Stimulated activated CD8-positive, alpha-beta memory T cell treated with anti-CD3 and anti-CD28 coated beads, Interleukin-12 subunit alpha, Interleukin-12 subunit beta, amount 100 ng/mL, for 4 hours (primary cell): ENCODE measurements at places on chromosomes 6 and 20.

DNA sequence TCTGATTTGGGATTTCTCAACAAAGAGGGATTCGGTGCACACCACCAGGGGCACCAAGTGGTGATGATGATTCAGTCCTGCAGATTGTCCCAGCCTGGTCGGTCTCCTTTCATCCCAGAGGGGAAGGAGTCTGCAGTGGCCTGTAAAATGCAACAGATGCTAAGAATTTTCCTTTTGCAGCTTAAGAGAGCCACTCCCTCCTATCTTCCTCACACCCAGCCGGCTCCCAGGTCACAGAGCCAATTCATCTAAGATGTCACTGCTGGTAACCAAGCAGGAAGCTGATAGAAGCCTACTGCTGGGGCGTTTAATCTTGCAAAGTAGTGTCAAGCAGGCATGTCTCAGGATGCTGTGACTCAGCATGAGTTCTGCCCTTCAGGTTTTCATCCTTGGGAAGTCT, 203.8 kb upstream of the LRFN2 start:
- DNase-seq: no peak

- DNase-seq: no peak
These were observed 30.8 kb upstream of the PPP1R3G start for GRCh38 chr6:5054245-5054873.

DNA sequence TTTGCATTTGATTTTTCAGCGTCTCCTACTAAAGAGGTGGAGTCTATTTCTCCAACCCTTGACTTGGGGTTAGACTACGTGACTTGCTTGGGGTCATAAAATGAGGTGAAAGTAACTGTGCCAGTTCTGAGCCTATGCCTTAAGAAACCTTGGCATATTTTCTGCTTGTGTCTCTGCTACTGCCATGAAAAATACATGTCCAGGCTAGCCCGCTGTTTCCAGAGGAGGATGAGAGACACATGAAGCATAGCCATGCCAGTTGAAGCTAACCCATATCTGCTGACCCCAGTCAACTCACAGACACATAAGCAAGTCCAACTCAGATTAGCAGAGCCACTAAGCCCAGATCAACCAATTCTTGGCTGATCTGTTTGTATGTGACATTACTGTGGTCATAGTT, 38.7 kb downstream of the SCP2D1 start:
- DNase-seq: no peak

DNA sequence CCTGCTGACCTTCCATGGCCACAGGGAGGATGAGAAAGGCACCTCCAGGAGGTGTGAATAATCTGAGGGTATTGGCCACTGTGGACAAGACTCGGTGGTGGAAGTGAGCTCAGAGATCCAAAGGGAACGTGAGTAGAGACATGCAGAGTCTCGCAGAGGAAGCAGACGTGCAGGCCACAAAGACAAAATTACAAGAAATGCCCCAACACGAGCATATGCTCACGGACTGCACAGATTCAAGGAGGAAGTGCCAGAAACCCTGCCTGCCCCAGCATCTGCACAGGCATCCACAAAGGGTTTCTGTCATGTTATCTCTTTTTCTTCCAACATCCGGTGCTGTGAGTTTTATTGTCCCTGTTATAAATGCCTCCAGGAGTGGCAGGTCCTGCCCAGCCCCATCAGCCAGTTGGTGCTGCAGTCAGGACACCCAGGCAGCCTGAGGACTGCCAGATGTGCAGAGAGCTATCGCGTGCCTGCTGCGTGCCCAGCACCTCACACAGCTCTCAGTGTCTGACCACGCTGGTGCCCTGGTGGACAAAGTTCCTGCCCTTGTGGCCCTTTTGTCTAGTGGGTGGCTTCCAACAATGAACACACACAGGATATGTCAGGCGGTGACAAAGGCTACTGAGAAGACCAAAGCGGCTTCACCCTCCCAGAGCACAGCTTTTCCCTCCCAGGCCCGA, 34.0 kb upstream of the FANCE start:
- DNase-seq: no peak

DNA sequence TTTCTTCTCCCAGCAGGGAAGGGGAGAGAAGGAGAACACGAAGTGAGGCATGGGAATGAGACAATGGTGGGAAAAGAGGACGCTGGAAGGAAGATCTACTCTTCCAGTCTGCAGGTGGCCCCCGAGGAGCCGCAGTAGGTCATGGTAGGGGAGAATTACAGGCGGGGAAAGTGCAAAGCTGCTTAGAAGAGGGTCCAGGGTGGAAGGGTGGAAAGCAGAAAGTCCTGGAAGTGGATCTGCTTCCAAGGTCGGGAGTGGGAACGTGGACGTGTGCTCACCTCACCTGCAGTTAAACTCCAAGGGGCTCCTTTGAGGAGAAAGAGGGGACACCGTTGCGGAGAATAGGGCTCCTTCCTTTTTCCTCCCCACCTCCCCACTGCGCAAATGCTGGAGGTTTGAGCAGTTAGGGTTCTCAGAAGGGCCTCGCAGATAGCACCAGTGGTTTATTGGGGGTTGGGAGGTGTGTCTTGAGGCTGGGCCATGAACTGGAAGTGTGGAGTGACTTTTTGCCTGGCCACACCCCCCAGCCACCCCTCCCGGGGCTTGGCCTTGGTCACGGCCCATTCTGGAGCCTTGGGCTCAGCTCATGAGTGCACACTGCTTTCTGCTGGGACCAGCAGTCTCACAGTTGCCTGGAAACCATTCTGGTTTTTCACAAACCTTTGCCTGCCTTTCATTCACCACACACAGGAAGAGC, 100.4 kb upstream of the MLN start:
- DNase-seq: peak; percentile 41

- DNase-seq: no peak
These were observed 439.4 kb upstream of the ARID1B start for GRCh38 chr6:156337801-156338200.

GRCh38 chr20:2799688-2800520, 523 bp downstream of the CPXM1 start:
- no peak for DNase-seq

DNA sequence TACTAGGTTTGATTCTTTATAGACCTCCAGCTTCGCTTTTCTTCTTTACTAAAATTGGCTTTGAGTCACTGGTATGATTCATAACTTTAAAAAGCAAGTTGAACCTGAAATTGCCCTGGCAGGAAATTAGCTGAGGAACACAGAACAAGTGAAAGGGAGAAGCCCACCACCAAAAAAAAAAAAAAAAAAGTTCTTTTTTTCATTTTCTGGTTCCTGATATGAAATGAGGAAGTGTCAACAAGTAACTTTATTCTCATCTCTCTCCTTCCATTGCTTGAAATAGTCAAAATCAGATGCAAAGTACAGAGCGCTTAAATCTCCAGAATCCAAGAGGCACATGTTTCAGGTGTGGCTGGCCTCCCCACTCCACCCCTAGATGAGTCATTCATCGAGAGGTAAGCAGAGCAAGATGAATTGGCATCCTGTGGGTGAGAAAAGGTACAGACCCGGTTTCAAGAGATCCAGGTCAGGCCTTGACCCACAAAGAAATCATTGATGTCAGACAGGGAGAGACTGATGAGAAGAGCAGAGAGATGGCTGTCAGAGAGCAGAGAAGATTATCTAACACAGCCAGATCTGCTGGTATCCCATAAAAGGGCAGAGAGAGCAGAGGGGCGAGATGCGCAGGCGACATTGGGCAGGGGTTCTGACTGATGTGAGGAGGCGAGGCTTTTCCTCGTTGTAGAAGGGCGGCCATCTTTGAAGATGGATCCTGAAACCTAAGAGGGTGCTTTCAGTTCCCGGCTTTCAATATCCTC, 54.8 kb upstream of the MBOAT1 start:
- no peak for DNase-seq

GRCh38 chr20:18743665-18744440, 69.7 kb upstream of the SCP2D1 start:
- DNase-seq: no peak

DNA sequence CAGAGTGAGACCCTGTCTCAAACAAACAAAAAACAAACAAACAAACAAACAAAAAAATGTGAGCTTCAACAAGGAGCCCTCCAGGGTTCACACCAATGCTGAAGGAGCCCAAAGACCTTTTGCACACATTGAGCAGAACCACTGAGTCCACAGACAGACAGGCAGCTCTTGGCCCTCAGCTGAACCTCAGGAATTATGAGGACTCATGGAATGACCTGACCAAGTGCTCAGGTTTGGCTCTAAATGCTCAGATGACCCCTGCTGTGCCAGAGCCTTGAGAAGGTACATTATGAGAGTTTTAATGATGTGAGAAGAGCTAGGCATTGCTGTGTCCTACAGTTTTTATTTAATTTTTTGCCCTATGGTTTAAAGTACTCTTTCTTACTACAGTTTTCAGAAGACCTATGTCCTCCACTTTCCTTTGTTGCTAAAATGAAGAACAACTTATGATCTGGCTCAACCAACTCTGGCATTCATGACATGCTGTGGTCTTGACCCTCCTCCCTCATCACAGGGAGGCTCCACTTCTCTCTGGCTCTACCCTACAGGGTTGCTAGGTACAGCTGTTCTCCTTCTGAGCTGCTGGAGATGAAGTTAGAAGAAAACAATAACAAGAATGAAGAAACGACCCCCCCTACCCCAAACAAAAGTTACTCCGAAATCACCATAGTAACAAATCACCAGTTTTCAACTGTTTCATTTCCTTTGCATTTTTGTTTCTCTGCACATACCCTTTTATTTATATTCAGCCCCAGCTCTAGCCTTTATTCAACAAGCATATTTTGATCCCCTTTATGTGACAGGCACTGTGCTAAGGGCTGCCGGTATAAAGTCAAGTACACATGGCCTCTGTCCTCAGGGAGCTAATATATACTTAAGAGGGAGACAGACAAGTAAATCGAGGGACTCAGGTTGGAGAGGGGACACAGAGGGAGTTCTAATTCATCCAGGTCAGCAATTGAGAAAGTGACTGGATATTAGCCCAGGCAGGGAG, 128.7 kb upstream of the TRAF3IP2 start:
- no peak for DNase-seq

DNA sequence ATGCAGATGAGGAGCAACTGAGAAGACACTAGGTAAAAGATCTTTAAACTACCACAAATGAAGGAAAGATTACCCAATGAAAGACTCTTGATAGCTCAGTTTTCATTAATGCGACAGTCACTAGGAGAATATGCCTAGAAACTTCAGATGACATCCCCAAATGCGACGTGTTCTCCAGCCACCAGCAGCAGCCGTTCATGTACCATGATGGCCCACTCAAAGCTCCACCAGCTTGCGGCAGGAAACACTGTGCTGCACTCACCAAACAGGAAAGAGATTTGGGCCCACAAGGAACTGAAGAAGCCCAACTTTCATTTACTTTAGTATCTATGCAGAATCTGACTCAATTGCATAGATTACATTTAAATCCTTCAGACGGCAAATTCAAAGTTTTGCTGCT, 7.5 kb downstream of the DIDO1 start:
- no peak for DNase-seq

- no peak for DNase-seq
These were observed 98.7 kb downstream of the SLC16A10 start for GRCh38 chr6:111185954-111186353.

- DNase-seq: no peak
These were observed 33.0 kb upstream of the NR2E1 start for GRCh38 chr6:108132863-108133262.

GRCh38 chr20:478949-479429, 16.7 kb upstream of the TBC1D20 start:
- no peak for DNase-seq

DNA sequence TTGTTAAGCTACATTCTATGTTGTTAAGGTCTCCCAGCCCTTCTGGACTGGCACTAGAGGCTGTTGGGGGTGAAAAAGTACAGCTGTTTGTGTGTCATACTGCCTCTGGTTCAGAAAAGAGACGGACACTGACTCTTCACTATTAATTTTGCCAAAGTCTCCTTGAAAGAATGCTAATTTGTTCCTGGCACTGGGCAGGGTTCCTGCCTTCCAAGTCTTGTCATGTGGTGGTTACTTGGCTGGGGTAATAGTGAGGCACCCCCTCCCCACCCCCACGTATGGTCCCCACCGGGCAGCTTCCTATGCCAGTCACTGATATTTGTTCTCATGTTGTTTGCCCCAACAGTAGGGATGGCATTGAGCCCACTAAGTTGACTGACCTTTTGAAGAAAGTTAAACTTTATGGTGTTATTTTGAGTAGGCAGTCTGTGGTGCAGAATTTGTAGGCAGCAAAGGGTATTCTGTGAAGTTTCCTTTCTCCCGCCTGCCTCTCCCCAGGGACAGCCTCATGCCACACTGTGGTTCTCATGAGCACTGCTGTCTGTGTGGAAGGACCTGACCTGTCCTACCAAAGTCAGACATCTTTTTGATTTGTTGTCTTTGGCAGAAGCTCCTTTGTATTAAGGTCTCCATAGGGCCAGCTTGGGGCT, 8.7 kb downstream of the CDS2 start:
- DNase-seq: no peak

DNA sequence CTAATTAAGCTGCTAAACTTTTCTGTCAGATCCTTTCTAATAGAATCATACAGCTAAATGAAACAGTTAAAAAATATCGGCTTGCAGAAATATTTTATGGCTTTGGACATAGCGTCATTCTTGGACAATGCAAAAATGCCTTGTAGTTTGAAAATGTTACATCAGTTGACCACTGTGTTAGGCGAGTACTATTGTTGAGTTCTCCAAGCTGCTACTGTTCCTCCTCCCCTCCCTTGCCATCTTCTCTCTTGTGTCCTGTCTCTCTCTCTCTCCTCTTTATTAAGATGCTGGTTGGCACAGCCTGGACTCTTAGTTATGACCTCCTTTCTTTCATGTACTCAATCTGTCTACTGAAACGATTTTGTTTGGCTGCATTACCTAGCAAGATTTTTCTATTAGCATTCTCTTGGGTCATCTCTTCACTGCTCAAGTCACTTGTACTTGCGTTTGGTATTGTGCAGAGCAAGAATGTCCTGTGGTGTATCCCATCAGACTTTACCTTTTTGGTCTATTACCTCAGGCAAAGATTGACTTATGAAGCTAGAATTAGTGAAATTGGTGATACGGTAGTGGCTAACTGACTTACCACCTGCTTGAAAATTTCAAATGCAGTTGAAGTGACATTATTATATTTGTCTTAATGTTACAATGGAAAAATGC, 127.9 kb downstream of the FARS2 start:
- DNase-seq: no peak

- no peak for DNase-seq
These were observed 7.2 kb upstream of the CHMP4B start for GRCh38 chr20:33803921-33804337.

GRCh38 chr6:49835140-49835539, 31.2 kb downstream of the CRISP1 start:
- no peak for DNase-seq

- DNase-seq: no peak
These were observed 16.2 kb upstream of the BEND6 start for GRCh38 chr6:56938649-56939191.

- peak; percentile 59 for DNase-seq
These were observed 15.1 kb downstream of the HMGN4 start for GRCh38 chr6:26553264-26553634.

DNA sequence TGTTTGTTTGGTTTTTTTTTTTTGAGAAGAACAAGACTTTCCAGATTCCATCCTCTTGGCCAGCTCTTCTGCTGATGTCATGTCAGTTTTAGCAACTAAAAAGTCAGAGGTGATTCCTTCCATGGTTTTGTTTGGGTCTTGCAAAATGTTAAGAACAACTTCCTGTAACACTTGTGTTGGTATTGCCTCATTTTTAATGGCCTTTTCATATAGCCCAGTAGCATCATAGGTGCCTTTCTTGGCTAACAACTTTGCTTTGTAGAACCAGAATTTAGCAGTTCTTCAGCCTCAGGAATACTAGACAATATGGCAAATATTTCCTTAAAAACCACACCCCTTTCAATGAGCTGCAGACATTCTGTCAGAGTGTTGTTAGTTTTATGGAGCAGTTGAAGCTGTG, 99.5 kb upstream of the SIRPG start:
- no peak for DNase-seq
